ENCODE measurements at places on chromosomes 1 and 21.

- no peaks in the 10 kb centered on the region for H3K4me1 ChIP-seq
- H3K27me3 ChIP-seq = no peaks in the 10 kb centered on the region
- no peak overlapping the region for H3K4me3 ChIP-seq
- no peak overlapping the region for H3K27ac ChIP-seq
- no peaks in the 10 kb centered on the region for H3K36me3 ChIP-seq
Measured at GRCh38 chr1:16298653-16299052, 53.6 kb downstream of the FBXO42 start.

DNA sequence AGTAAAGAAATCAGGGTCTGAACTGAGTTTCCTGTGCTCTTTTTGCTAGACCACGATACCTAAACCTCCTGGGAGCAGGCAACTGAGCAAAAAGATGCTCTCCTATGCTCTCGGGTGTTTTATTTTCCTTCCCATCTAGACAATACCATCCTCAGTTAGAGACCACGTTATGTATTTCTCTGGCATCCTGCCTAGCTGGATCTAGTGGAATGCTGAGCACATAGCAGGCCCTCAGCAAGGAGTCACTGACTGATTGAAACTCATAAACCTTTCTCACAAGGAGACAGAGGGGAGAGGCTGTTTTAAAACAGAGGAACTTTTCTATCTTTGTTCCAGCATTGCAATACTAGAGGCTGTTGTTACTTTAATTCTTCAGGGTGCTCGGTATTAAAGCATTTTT is 168.0 kb downstream of the CYYR1 start:
- H3K36me3 ChIP-seq = no peaks in the 10 kb centered on the region
- DNase-seq = peak; percentile 58
- H3K4me3 ChIP-seq = no peak overlapping the region
- H3K27me3 ChIP-seq = no peaks in the 10 kb centered on the region
- H3K27ac ChIP-seq = no peak overlapping the region
- no peaks in the 10 kb centered on the region for H3K4me1 ChIP-seq

GRCh38 chr1:235077571-235078479 is 50.8 kb downstream of the TOMM20 start:
- H3K36me3 ChIP-seq = no peaks in the 10 kb centered on the region
- H3K27ac ChIP-seq = no peak overlapping the region
- no peak overlapping the region for H3K4me3 ChIP-seq
- no peaks in the 10 kb centered on the region for H3K27me3 ChIP-seq

- H3K4me3 ChIP-seq = no peak overlapping the region
- no peaks in the 10 kb centered on the region for H3K36me3 ChIP-seq
- no peaks in the 10 kb centered on the region for H3K4me1 ChIP-seq
- no peak overlapping the region for H3K27ac ChIP-seq
Measured at GRCh38 chr1:23246274-23246673, 29.0 kb upstream of the HTR1D start.

DNA sequence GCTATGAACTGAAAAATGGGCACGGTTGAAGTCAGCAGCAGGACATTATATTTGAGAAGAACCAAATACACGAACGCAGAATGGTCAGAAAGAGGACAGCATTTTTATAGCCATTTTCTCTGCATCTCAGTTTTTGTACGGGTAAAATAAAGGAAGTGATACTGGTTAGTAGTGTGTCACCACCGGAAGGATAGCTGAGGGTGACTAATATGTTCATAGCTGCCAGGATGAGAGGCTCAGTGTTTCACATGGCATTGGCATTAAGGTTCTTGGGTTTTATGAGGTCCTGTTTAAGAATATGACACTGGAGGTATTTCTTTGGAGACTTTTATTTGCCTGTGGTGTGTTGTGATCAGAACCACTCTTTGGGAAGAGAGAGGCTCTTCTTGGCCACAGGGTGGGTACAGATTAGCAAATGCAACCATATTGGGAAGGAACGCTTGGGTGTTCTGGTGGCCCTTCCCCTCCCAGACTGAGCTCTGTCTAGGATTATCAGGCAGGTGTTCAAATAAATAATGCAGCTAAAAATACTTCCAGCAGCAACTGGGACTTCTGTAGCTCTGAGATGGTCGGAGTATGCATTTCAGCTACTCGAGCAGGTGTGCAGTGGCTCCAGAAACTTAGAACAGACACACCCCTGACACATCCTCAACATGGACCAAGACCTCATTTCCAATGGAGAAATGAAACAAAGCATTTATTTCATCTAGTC is 158.2 kb downstream of the PBX1 start:
- H3K36me3 ChIP-seq = no peaks in the 10 kb centered on the region
- H3K27ac ChIP-seq = no peak overlapping the region
- DNase-seq = no peak
- H3K4me1 ChIP-seq = peaks cover 6% of the 10 kb centered on the region
- no peaks in the 10 kb centered on the region for H3K27me3 ChIP-seq

DNA sequence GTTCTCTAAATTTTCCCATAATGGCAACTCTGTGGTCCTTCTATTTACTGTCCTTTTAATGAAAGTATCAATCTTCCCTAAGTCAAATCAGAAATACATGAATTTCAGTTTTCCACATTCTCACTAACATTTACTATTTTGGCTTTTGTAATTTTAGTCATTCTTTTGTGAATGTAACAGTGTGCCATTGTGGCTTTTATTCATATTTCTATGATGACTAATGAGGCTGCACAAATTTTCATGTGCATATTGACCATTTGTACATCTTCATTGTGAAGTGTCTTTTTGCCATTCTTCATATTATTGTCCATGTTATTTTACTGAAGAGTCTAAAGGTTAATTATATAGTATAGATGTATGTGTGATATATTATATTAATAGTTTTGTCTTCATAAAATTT is 431.0 kb upstream of the BRINP3 start:
- DNase-seq = no peak
- no peaks in the 10 kb centered on the region for H3K36me3 ChIP-seq
- H3K4me1 ChIP-seq = no peaks in the 10 kb centered on the region

DNA sequence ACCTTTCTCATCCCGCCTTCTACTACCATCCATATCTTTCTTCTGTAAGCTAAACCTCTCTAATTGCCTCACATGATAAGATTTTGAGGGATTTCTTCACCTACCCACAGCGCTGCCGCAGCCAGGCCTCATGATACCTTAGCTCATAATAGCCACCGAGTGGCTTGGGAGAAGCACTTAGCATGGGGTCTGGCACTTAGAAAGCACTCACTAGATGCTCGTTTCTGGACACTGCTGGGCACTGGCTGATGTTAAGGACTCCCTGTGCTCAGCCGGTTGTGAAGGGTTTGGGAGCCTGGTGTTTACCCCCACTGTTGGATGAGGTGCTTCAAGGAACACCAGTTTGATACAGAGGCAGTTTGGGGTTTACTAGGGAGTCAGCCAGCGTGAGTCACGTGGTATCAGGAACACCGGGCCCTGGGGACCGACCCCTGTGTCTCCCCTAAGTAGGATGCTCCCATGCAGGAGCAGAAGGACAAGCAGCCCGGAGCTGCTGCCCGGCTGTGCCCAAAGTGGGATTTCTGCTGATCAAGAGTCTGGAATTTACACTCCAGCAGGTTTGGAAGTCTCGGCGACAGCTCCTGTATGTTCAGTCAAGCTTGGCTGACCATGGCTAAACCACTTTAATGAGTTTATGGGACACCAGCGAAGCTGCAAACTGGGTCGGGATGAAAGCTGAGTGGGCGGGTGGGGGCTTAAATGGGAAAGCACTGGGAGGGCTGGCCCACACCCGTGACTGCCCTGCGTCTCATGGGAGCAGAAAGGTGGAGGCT is 63.3 kb downstream of the GALNT2 start:
- no peak overlapping the region for H3K27ac ChIP-seq
- H3K4me3 ChIP-seq = no peak overlapping the region
- no peaks in the 10 kb centered on the region for H3K36me3 ChIP-seq
- no peaks in the 10 kb centered on the region for H3K27me3 ChIP-seq
- H3K4me1 ChIP-seq = peaks cover 8% of the 10 kb centered on the region

DNA sequence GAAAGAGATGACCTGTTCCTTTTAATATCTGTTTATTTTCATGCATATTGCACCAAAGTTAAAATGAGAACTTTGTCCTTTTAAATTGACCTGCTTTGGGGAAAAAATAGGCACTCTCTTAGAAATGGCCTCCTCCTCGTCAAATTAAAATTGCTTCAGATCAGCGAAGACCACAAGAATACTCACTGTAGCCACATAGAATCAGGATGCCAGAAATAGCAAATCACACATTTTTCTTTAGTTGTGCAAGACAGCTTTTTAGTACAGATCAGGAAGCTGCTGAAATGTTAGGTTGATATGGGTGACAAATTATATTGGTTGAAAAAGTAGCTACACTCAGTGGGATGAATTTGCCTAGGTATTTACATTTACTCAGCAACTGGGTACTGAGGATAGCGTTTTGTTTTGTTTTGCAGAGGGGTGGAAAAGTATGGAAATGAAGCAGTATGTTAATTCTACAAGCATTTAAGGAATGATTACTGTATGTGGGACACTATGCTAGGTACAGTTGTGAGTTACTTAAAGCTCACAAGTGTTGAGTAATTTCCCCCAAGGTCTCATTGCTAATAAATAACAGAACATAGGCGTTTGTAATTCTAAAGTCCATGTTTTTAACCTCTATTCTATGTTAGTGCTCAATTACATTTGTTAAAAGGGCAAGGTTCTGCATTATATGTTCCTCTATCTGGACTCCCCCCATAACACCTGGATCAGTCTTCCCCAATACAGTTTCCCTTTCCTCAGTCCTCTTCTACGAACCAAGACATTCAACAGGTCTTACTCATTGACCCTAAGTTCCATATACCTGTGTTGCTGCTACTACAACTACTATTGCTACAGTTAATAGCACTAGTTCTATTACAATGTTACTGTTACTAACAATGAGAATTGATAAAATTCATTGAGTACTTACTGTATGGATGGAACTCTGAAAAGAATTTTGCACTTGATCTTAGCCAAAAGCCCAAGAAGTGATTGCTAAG is 99.4 kb upstream of the S1PR1 start:
- H3K27ac ChIP-seq = no peak overlapping the region
- H3K4me1 ChIP-seq = no peaks in the 10 kb centered on the region
